ENCODE measurements at places on chromosomes 1 and 21.

- DNase-seq = no peak
Observed at GRCh38 chr1:222995236-222995580, 147.8 kb downstream of the TLR5 start.

GRCh38 chr1:84643183-84643582 lies 47.1 kb downstream of the SSX2IP start:
- DNase-seq = no peak

GRCh38 chr1:24858277-24858676 lies 71.8 kb downstream of the RUNX3 start:
- DNase-seq = no peak

- no peak for DNase-seq
Observed at GRCh38 chr21:31326522-31327242, 17.4 kb downstream of the TIAM1 start.

DNA sequence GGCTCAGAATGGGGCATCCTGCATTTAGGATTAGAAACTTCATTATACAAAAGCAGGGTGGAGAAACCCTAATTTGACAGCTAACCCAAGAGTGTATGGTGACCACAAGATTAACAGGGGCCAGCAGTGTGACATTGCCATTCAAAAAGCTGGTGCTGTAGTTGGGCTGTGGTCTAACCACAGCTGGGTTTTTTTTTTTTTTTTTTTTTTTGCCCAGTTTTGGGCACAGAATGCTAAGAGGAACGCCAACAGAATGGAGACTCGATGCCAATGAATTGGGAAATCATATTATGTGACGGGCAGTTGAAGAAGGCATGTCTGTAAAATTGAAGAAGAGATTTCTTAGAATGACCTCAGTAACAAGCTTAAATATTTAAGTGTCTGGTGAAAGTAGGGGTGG lies 58.4 kb downstream of the NFIA start:
- no peak for DNase-seq

- no peak for DNase-seq
Observed at GRCh38 chr1:216910081-216910840, 187.0 kb upstream of the ESRRG start.

- DNase-seq = no peak
Observed at GRCh38 chr1:169049258-169049938, 57.1 kb upstream of the ATP1B1 start.

All from NCI-H2227 treated with DMSO at 0.1 percent for 48 hours (cell line).